Activated CD4-positive, alpha-beta T cell treated with anti-CD3 and anti-CD28 coated beads, Interleukin-2, amount 10 ng/mL, durations not matched to agents 24 days and 14 days (primary cell): ENCODE measurements at places on chromosomes 5 and 9.

DNA sequence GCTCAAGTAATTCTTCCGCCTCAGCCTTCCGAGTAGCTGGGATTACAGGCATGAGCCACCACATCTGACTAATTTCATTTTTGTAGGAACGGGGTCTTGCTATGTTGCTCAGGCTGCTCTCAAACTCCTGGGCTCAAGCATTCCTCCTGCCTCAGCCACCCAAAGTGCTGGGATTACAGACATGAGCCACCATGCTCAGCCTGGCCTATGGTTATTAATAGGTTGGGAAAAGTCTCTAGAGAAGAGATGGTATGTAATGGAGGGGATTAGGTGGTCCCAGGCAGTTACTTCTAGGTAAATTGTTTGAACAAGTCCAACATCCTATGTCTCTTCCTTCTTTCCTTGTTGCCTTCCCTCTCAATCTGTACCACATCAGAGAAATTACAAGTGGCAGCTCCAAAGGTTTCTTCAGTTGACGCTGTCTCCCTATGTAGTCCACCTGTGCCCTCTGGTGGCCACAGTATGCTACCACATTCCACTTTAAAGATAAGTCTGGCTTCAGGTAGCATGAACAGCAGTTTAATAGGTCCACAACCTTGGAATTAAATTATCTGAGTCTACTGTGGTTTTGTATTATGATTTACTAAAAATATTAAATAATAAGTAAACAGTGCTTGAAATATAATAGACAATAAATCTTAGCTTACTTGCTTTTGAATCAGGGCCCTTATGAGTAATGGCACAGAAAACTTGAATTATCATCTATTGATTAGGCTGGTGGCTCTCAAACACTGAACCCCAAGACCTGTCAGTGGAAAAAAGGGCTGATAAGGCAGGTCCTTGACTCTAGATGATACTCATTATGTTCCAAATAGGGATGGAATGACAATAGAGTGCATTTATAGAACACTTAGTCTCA, 9.7 kb downstream of the TIGD6 start:
- DNase-seq: peak; percentile 89

- DNase-seq: no peak
Observed at GRCh38 chr5:39057734-39058133, 16.5 kb downstream of the RICTOR start.

- no peak for DNase-seq
Observed at GRCh38 chr5:112034421-112034979, 277.5 kb upstream of the NREP start.

DNA sequence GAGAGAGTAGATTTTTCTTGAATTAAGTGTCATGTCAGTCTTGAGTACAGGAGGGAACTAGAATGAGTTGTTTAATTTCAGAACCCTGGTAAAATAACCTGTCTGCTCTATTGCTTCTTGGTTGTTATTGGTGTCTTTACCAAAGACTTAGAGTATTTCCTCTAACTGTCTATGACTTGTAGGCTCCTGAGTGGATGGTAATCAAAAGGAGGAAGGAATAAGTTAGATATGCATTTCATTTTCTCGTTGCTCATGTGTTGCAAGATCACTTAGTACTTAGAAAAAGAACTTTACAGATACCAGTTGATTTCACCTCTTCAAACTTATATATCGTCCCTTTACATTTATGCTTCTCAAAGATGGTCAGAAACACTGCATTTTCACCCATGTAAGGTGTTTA, 31.1 kb downstream of the UHRF2 start:
- DNase-seq: no peak

DNA sequence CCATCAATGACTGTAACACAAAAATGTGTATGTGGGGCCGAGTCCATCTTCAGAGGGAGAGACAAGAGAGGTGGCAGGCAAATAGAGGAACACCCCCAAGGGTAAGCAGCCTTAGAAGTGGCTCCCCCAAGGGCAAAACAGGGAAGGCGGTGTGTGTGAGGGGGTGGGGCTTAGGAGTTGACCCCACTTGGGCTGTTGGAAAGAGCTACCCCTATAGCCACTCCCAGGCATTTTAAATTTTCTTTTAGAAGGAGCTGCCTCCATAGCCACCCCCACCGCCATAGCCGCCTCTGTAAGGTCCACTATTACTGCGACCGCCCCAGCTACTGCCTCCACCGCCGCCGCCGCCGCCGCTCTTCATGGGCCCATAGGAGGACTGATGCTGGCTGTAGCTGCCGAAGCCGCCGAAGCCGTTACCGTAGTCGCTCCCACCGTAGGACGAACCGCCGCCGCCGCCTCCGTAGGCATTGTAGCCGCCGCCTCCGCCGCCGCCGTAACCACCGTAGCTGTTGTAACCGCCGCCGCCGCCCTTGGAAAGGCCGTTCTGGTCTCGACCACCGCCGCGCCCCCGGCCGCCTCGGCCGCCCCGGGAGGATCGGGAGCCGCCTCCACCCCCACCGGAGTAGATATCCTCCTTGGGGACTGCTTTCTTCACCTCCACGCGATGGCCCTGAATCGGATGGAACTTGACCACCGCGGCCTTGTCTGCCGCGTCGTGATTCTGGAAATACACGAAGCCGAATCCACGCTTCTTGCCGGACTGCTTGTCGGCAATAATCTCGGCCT, 1.1 kb downstream of the HNRNPA0 start:
- DNase-seq: peak; percentile 85
